Motor neuron (in vitro differentiated cells): ENCODE measurements at places on chromosomes 7 and 10. TPM values are rescaled to one million over a fixed set of nuclear protein-coding genes. Genes with fewer than 3 reads are reported as not detected.

Gene ZNF503
- total RNA-seq, result 3.8 and 3.9 TPM in 2 replicates

Gene COBL
- 0.23 and 0.31 TPM in 2 replicates for total RNA-seq

Gene GIMAP7
- not detected in 2 replicates for total RNA-seq

Gene ANKRD30A
- 0.17 and 0.18 TPM in 2 replicates for total RNA-seq

Gene DPP6
- 0.13 and 4.7 TPM in 2 replicates for total RNA-seq

Gene CALML3
- total RNA-seq, result 0.05 and 0.19 TPM in 2 replicates

Gene POLR2J2
- total RNA-seq, result 0.92 and 1.7 TPM in 2 replicates

Gene PTF1A
- not detected in 2 replicates for total RNA-seq

Gene IL6
- 2.2 and 5.5 TPM in 2 replicates for total RNA-seq
